ENCODE measurements at places on chromosomes 7 and 10.

GRCh38 chr7:70344726-70345125 is 746.5 kb downstream of the AUTS2 start:
- DNase-seq = no peak

GRCh38 chr7:22468609-22469008 is 31.4 kb downstream of the STEAP1B start:
- no peak for DNase-seq

DNA sequence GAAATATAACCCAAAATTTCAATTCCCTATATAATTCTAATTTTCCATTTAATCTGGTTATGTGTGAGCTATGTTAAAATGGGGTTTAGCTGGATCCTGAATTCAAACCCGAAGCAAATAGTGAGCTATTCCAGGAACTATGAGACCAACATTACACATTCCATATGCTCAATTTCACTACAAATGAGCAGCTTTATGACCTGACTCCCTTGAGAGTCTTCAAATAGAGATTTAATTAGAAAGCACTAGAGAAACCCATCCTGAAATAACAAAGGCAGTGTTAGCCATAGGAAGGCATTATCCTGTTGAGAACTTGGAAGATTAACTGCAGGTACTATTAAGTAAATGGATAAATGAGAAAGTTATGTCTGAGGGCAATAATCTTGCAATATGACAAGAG is 890.0 kb downstream of the GRM8 start:
- no peak for DNase-seq

- DNase-seq = no peak
These were observed 16.3 kb downstream of the AKR1D1 start for GRCh38 chr7:138092486-138093028.

DNA sequence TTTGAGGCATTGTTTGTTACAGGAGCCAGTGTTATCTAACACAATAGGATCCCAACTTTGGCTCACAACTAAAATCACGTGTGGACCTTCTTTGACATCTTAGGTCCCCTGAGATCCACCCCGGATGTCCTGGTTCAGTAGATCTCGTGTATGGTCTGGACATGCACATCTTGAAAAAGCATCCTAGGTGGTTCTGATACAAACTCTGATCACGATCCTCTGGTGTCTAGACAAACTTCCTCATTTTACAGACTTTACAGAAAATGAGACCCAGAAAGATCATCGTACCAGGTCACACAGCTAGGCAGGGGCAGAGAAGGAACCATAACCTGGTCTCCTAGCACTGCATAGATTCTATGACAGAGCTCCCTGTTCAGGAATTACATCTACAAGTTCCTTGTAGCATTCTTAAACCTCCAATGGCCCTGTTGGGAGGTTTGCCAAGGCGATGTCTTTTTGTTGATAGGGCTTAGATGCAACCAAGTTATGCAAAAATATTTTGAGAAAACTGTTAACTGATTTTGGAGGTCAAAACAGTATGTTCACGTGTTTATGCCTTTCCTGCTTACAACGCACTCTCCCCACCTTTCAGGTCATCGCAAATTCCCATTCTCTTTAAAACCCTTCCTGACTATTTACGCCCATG is 30.8 kb upstream of the CHST15 start:
- DNase-seq = no peak
